ENCODE measurements at places on chromosomes 7 and 10.

DNA sequence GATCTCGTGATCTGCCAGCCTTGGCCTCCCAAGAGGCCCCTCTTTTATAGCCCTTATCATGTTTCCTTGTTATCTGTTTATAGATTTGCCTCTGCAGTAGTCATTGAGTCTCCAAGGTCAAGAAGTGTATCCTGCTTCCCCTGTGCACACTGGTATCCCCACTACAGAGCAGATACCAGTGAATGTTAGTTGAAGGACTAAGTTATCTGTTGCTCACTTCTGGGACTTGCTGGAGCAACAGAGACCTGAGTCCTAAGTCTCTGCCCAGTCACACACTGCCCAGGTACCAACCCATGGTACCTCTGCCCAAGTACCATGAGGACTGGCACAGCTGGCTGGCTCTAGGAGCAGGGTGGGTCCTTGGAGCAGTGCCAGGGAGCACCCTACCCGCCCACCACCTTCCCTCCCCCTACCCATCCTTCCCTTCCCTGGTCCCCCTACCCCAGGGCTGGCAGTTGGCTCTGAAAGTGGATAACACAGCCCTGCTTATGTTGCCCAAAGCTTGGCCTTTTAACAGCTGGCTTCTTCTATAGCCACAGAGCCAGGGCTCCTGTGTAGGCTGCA is 26.5 kb upstream of the PDCD4 start:
- DNase-seq, result no peak

DNA sequence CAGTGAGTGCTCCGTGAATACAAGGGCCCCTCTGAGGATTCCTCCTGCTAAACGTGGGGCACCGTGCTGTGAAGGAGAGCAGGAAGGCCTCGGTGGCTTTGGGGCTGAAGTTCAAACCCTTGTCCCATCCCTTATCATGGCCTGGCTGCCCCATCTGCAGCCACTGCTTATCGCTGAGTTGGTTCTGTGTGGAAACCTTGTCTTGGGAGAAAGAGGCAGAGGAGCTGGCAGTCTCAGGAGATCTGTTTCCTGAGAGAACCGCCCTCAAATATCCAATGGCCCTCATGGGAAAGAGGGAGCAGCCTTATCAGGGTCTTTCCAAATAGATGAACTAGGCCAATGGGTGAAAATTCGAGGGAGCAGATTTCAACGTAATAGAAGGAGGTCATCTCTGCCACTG is 52.0 kb upstream of the NRF1 start:
- no peak for DNase-seq

DNA sequence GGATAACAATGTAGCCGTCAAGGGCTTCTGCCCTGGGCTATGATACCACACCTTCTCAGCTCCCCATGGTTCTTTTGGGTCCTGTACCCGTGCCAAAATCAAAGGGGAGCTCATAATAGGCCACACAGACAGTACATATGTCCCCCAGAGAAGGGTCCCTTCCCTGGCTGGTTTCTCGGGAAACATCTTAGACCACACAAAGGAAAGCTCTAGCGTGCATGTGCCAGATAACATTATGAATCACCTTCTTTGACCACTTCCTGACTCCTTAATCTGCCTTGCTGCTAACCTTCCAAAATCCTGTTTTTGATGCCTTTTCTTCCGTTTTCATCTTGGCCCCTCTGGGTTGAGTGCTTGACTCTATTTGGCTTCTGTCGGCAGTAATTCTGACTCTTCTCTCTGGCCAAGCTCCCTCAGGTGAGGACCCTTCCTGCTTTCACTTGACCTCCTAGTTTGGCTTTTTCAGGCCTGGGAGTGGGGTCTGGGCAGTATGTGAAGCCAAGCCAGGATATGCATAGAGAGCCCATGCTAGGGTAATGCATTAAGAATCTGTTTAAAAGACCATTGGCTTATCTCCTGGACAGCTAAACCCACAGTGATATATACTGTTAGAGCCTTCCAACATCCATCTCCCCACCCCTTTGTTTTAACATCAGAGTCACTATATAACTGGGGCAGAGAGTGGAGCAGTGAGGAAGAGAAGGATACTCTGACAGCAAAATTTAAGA is 84.8 kb downstream of the ANLN start:
- DNase-seq, result no peak

DNA sequence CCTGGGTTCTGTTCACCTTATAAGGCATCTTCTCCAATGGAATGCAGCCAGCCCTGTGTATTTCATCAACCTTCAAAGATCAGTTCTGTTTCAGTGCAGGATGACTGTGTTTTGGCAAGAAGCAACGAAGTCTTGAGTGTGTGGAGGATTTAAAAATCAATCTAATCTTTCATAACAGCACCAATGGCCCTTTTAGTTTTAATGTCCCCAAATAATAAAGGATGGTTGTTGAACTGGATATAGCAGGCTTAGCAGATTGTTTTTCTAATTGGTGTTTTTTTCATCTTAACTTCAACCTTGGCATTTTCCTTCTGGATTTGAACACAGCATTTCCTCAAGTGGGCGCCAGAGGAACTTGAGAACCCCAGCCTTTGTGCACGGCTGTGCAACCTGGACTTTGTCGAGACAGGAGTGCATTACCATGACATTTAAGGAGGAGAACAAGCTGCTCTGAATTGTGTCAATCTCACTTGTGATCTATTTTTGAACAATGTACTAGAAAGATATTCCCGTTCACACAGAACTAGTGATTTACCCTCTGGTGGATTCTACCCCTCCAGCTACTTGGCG is 313.3 kb upstream of the AKR1E2 start:
- no peak for DNase-seq

DNA sequence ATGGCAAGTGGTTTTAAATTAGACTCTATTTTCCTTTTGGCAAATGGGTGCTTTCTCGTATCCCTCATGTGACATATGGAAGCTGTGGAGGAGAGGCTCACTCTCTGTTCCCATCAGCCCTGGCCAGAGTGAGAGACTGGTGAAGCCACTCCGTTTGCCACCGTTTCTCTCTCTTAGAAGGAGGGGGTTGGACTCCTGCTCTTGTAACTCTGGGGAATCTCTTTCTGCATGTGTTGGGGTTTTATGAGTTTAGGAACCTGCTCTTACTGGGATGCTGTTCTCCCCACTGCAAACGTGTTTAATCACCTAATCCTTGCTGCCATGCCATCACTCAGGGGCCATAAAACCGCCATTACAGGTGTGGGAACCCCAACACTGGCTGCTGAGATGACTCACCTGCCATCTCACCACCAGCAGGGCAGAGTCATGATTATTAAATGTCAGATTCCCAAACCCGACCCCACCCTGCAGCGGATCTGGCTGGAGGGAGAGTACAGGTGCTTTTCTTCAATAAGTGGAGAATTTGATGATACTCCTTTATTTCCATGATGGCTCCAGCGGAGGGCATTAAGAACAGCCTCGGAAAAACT is 103.2 kb downstream of the ADCY1 start:
- no peak for DNase-seq

- no peak for DNase-seq
These were observed 99.8 kb upstream of the MACROH2A2 start for GRCh38 chr10:69952821-69953221.

GRCh38 chr7:77442636-77443035 is 26.5 kb upstream of the GSAP start:
- DNase-seq, result no peak

GRCh38 chr7:43758822-43759683 is 573 bp downstream of the BLVRA start:
- DNase-seq, result no peak

- DNase-seq, result no peak
These were observed 752 bp downstream of the THSD7A start for GRCh38 chr7:11831156-11831735.

- DNase-seq, result no peak
These were observed 10.2 kb upstream of the OR2F2 start for GRCh38 chr7:143924851-143925250.

GRCh38 chr7:87027900-87028299 is 31.6 kb downstream of the ELAPOR2 start:
- no peak for DNase-seq

- DNase-seq, result no peak
These were observed 2.9 kb upstream of the PALD1 start for GRCh38 chr10:70475661-70476060.

DNA sequence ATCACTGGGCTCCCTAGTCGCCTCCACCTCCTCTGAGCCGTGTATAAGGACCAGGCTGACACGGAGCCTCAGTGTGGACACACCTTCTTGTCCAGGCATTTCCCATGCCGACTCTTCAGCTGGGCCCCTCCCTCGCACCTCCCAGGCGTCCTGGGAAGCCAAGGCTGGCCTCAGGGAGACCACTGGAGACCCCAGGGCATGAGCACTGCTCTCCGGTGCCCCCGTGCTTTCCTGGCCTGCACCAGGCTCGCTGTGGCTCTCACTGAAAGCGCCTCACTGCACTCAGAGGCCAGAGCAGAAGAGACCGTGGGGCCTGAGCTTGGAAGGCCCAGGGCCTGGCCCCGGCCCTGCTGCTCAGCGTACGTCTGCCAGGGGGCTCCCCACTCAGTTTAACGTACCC is 31.4 kb downstream of the LRRC27 start:
- no peak for DNase-seq

- DNase-seq, result no peak
These were observed 447.7 kb downstream of the SUGCT start for GRCh38 chr7:40582539-40582938.

DNA sequence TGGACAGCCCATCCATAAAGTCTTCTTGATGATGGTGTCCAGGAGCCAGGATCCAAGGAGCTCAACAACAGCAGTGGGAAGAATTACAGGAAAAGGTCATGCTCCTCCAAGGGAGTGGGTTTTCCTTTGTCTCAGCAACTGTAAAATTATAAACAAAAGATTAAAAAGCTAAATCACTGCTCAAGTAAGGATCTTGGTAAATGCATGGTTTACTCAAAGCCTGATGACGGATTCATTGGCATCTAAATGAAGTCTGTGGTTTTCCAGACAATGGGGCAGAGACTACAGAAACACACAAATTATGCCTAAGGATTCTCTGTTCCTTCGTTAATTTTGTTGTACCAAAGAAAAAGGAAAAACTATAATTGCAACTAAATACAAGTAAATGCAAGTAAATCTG is 36.4 kb upstream of the DLX6 start:
- DNase-seq, result no peak

- no peak for DNase-seq
These were observed 56.9 kb upstream of the AOAH start for GRCh38 chr7:36781011-36781738.

DNA sequence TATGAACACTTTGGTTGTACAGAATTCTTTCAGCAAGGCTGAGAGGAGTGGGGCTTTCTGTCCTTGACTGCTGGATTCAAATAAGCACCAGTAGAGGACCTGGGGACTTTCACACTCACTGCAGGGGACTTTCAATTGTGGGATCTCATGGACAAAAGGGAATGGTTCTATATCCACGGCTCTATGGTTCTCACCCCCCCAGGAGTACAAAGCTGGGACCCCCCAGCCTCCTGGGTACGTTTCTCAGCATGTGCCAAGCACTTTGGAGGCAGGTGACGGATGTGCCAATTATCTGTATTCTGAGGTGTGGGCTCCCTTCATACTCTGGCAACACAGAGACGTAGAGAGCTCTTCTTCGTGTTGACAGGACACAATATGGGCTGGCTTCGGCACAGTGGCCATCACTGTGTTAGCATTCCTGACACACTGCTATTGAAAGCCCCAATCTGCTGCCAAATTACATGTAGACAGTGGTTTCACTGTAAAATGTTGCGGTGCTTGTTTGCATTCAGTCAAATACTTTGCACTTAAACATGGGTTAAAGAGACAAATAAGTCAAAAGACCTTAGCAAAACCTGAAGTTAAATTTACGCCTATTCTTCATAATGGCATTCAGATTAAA is 92.7 kb upstream of the SAMD8 start:
- DNase-seq, result no peak

GRCh38 chr7:41193738-41194282 is 509.1 kb downstream of the INHBA start:
- no peak for DNase-seq

GRCh38 chr7:82481499-82482097 is 38.0 kb upstream of the CACNA2D1 start:
- DNase-seq, result no peak

- no peak for DNase-seq
These were observed 92.4 kb downstream of the ARID5B start for GRCh38 chr10:61993711-61994401.

- DNase-seq, result no peak
These were observed 43.1 kb downstream of the LHPP start for GRCh38 chr10:124504711-124505110.

DNA sequence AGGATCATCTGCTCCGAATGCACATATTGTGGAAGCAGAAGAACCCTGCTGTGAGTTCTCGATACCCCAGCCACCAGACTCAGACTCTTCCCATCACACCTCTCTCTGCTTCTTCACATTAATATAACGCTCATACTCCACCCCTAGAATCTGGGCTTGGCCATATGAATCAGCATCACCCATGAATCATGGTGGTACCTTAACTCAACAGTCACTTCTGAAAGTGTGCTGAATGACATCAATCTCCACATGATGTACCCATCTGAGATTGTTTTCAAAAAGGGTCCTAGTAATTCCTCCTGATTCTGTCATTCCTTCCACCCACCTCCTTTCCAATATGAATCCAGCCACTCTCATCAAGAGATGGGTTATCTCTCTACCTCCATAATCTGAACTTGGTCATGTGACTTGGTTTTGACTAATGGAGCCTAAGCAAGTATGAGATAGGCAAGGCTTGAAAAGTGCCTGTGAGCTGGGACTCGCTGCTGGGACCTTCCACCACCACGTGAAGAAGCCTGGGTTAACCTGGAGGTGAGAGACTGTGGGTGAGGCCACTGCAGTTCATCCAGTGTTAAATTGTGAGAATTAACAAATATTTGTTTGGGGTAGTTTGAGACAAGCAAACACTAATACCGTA is 15.4 kb downstream of the YWHAG start:
- DNase-seq, result no peak

DNA sequence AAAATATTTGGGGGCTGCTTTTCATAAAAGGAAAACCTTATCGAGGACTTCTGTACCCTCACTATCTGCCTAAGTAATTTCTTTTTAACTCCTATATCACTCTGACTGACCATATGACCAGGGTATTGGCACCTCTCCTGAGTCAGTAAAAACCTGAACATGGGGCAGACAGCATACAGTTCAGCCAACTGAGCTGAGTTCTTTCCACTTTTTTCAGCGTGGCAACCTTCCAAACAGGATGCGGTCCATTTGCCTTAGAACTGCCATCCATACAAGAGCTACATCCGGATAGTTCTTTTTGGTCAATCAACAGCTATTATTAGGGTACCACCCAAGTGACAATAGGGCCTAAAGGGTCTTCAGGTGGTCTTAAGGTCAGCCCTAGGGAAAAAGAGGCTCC is 122.6 kb downstream of the MARCHF5 start:
- no peak for DNase-seq

Data from esophagus squamous epithelium (tissue), 5 donors.